ENCODE measurements at places on chromosomes 5 and 9. TPM values are rescaled to one million over a fixed set of nuclear protein-coding genes. Genes with fewer than 3 reads are reported as not detected.

GRCh38 chr5:88660947-88661805, 221.8 kb downstream of the MEF2C start:
- peak; percentile 84 for DNase-seq

DNA sequence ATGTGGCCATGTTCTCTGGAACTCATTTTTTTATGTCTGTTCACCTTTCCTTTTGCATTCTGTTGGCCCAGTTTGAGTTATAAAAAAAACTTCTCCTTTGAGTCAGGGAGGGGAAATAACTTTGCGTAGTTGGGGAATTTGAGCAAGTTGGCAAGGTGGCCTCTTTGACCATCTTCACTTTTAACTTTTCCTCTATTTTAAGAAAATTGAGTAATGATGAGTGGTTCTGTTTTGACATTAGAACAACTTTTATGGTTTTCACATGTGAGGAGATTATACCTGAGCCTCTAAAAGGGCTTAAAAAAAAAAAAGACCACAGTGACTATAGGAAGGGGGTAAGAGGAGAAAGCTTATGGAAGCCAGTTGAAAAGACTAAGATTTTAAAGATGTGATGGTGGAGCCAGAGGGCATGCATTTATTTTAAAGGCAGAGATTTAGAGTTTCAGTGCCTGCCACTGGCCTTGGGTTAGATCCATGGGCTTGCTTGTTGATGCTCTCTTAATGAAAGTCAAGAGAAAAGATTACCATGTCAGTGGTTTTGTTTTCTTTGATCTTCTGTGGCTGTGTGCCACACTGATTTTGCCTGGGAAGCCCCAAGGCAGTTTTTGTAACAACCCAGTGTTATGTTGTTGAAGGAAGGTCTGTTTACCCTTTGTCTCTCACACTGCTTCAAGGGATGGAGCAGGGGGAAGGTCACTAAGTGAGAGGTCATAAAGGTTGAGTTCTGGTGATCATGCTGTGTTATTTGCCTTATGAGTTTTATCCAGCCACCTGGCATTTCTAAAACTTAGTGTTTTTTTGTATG, 219.7 kb upstream of the CD180 start:
- no peak for DNase-seq

GRCh38 chr9:35930989-35931388, 21.7 kb downstream of the SPAAR start:
- no peak for DNase-seq

DNA sequence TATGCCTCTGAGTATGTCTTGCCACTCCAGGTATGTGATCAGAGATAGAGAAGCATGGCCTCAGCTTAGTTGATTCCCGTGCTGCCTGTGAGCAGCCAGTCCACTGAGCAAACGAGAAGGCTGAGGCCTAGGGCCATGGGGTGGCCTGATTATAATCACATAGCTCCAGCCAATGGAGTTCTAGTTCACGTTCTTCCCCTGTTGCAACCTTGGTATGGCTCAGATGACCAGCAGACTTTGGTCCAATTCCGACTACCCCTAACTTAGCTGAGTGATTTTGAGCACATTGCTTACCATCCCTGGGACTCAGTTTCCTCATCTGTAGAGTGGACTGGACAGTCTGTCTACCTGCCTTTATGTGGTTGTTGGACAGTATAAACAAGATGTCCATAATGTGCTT, 68.4 kb downstream of the PPARGC1B start:
- no peak for DNase-seq

DNA sequence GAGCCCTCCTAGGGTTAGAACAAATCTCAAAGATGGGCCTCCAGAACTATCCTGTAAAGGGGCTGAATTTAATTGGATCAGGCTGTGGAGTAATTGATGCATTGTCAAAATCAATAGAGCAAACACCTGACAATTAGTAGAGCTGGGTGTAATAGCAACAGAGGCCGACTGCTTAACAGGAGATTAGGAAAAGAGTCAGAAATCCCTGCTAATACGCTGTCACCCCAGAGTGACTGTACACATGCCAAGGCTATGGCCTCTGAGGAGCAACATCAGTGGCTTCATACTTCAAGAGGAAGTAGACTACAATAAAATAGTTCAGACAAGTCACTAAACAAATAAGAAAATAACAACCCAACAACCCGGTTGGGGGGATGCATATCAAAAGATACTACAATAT, 18.7 kb upstream of the GRPEL2 start:
- DNase-seq: no peak

DNA sequence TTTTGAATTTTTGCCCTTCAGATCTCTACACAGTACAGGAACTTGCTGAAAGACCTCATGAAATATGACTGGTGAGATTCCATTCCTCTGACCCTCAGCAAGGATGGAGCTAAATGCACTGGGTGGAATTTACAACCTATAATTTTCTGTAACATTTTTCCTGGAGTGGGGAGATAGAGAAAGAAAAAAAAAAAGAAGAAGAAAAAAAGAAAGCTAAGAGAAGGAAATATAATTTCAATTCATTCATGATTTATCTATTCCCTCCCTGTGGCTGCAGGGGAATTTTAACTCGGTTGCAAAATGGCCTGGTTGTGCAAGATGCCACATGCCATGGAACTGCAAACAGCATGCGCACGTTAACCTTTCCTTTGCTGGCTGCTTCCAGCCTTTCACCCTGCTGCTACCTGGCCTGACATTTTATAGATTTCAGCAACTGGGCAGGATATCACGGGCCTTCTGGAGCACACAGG, 155.4 kb downstream of the FSTL4 start:
- DNase-seq: no peak

DNA sequence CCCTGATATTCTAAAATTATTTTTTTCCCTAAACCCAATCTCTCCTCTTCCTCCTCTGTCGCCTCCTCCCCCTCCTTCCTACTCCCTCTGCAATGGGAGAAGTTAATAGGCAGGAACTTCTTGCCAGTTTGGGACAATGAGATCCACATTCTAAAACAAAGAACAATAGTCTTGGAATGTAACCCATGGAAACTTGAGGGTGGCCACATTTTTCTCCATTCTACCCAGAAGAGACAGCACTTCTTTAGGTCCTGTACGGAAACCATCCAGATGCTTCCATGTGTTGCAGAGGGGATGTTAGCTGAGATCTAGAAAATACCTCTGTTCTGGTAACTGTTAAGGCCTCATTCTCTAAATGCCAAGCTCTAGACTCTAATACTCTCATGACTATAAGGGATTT, 10.0 kb downstream of the SPARC start:
- DNase-seq: no peak

- DNase-seq: no peak
These were observed 34.7 kb upstream of the PLPP1 start for GRCh38 chr5:55569513-55569865.

GRCh38 chr5:153318556-153318955, 171.9 kb upstream of the GRIA1 start:
- no peak for DNase-seq

DNA sequence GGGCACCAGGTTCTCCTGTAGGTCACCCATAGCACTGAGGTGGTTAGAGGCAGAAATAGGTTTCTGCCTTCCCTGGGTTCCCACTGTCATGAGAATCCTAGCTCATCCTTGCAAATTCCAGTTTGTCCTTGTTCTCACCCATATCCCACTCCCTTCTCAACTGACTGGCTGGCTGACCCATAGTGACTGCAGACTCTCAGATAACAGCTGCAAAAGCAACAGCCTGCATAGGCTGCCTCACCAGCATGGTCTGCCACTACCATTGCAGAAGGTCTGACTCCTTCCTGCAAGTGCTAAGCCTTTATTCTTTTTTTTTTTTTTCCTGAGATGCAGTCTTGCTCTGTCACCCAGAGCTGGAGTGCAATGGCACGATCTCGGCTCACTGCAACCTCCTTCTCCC, 194.0 kb downstream of the SEMA6A start:
- no peak for DNase-seq

DNA sequence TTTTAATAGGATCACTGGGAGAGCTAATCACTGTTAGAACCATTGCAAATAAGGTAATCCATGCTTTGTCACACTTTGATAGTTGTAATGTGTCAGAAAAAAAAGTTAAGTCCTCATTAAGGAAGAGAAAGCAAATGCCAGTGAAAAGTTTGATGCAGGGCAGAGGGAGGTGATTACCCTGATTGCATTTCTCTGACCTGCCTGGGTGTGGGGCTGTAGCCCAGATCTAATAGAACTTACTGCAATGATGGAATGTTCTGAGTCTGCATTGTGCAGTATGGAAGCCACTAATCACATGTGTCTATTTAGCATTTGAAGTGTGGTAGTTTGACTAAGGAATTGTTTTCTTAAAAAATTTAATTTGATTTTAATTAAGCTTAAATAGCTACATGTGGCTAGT, 202.7 kb downstream of the ATP10B start:
- no peak for DNase-seq

DNA sequence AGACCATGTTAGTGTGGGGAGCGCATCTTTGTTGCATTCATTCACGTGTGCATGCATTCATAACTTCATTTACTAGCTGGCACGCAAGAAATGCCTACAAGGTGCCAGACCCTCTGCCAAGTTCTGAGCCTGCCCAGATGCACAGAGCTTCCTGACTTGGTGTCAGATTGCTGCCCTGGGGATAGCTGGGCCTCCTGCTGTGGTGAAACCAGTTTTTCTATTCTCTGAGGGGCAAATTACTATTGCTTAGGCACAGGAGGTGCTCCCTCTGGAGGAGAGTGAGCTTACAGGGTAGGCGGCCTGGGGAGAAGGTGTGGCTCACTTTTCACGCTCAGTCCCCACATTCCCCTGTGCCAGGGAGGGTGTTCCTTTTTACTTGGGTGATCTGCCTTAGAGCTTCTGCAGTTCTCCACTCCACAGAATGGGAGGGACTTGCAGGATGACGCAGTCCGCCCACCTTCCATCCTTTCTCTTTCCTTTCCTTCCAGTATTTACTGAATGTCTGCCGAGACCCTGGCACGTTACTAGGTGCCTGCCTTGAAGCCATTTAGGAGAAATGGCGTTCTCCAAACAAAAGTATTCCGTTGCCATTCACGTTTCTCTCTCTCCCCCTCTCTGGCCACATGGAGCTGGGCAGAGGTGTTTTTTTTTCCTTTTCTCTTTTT, 27.9 kb upstream of the CTNNA1 start:
- no peak for DNase-seq

DNA sequence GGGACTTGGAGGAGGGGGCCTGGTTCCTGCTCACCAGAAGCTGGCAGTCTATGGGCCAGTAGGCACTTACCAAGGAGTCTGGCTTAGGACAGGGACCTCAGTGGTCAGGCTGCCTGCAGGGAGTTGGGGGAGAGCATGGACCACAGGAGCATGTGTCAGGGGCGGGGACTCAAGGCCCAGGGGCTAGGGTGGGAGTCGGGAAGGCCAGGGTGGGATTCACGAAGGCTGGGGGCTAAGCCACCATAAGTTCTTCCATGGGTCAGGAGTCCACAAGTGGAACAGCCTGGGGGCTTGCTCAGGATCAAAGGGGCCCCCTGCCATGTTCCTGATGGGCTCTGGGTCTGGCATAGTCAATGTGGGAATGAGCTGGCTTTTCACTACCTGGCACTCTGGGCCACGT, 11.5 kb upstream of the SLC25A48 start:
- DNase-seq: no peak

DNA sequence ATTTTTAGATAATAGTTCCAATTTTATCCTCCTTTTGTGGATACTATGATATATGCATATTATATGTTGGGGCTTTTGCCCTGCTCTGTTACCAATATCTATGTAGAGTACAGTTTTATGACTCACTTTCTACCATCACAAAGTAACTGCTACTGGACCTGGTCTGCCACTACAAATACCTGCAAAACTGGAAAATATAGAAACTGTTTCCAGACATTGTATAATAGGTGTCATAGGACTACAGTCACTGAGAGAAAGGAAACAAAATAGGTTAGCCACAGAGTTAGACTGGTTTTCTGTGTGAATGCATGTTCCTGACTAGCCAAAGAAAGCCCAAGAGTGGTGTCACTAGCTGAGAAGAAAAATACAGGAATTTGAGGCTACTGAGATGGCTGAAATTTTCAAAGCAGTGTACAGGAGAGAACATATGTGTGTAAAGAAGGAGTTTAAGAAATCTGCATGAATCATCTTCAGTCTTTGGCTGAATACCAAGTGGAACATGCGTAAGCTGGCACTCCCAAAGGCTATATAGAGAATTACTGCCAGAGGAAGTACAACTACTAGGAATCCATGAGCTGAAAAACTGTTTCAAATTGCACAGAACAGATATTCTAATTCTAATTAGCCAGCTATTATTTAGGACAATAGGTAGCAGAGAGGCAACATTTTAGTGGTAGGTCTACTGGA, 29.0 kb upstream of the FAM174A start:
- DNase-seq: no peak

Gene PCDHA10
- total RNA-seq: 0.52 TPM

Gene AFAP1L1
- total RNA-seq: 17.9 TPM

Gene AHRR
- total RNA-seq: 2.9 TPM

Gene ASPN
- 22.5 TPM for total RNA-seq

Gene EDIL3
- total RNA-seq: 143 TPM

Gene SLC45A2
- not detected for total RNA-seq

Measured in posterior vena cava (tissue), 2 donors.